ENCODE measurements at places on chromosomes 4 and X.

DNA sequence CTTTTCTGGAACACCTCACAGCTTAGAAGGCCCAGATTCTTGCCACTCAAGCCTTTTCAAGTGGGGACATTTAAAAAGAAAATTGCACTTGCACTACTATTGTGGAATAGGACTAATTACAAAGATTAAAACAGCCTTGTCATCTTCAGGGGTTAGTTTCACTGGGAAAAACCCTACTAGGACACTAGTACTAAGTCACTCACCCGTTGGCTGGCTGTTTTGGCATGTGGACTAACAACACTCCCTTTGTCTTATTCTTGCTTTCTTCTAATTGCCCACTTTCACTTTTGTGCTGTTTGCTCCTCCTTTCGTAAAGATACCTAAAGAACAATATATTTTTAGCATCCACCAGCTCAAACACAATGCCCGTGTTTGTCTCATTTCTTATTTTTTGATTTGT is 200.9 kb upstream of the MID1 start:
- DNase-seq = no peak

GRCh38 chr4:148776941-148777340 is 334.7 kb upstream of the NR3C2 start:
- no peak for DNase-seq

GRCh38 chr4:41207291-41207831 is 7.0 kb downstream of the APBB2 start:
- no peak for DNase-seq

DNA sequence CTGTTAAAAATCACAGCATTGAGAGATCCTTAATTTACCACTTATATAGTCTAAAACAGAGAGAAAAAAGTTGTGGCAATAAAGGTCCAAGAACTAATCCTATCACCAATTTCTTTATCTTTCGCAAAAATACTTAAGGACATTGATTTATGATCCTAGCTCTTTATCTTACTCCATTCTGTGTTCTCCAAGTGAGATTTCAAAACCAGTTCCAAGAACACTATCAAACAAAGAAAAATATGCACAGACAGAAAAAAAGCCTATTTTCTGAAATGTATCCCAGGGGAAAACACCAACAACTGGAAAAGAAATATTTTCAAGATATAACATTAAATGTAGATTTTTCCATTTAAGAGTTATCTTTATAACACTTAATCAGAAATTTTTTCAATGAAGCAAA is 172.8 kb downstream of the APBB2 start:
- no peak for DNase-seq

- no peak for DNase-seq
Observed at GRCh38 chr4:110159541-110159940, 38.9 kb downstream of the ELOVL6 start.
